Activated naive CD4-positive, alpha-beta T cell treated with Interleukin-2 at 50 U/mL for 16 hours (primary cell): ENCODE measurements at places on chromosomes 7 and 10.

GRCh38 chr7:11726794-11727155, 105.2 kb downstream of the THSD7A start:
- no peak for DNase-seq

- no peak for DNase-seq
These were observed 28.0 kb downstream of the GSAP start for GRCh38 chr7:77388055-77388641.

DNA sequence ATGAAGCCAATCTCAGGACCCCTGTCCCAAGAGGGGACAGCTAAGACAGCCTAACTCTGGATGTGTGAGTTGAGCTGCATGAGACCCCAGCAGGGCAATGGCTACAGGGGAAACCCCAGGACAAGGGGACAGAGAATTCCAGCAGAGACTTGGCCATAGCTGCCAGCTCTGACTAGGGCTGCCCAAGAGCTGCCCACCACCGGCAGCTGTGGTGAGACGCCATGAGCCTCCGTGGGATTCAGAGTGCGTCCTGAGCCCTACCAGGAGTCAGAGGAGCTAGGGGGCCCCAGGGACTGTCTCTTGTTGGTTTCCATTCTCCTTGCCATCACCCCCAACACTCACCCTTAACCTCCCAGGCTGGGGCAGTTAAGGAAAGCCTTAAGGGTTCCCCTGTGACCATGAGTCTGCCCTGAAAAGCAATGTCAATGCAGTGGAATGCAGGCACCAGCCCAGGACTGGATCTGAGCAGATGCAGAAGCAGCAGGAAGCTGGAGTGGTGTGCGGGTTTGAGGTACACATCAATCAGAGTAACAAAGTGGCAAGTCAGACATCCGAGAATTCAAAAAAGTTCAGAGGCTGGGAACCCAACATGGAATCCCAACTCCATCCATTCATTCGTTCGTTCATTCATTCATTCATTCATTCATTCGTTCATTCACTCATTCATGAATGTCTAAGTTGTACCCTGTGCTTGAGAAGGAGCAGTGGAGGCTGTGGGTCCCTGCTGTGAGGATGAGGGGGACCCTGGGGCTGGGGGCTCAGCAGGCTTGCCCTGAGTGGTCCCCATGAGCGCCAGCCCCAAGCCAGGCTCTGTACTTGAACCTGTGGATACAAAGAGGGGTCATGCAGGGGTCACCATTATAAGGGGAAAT, 52.9 kb downstream of the C10orf120 start:
- DNase-seq: no peak

DNA sequence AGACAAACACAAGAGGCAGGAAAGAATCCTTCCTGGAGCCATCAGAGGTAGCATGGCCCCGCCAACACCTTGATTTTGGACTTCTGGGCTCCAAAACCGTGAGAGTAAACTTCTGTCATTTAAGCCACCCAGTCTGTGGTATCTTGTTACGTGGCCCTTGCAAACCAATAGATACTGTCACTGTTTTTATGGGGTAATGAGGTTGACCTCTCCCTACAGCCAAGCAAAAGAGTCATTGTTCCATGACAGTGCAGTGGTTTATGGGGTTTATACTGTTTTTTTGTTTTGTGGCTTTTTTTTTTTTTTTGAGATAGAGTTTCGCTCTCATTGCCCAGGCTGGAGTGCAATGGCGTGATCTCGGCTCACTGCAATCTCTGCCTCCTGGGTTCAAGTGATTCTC, 32.8 kb downstream of the KIAA1549 start:
- DNase-seq: no peak

- DNase-seq: no peak
These were observed 80.2 kb downstream of the FAM241B start for GRCh38 chr10:69710008-69710888.

GRCh38 chr10:67790534-67791408, 47.2 kb downstream of the DNAJC12 start:
- peak; percentile 30 for DNase-seq

- DNase-seq: no peak
These were observed 331.8 kb downstream of the NRG3 start for GRCh38 chr10:82206831-82207230.

DNA sequence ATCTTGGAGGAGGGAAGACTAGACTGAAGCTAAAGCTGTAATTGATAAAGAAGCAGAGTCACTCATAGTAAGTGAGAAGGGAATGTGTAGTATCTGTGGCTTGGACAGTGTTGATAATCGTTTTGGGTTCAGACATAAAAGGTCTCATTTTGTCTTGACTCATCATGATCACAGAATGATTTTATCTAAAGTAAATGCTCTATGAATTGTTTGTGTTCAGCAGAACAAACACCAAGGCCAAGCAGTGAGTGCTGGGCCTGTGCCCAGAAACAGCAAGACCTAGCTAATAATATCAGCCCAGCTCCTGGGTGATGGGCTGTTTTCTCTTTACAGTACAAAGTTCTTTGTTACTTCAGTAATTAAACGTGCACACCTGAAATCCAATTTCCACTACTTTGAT, 26.7 kb upstream of the CD36 start:
- no peak for DNase-seq

GRCh38 chr10:62538606-62539005, 164.4 kb downstream of the ZNF365 start:
- DNase-seq: no peak

- no peak for DNase-seq
These were observed 133.5 kb downstream of the PAXIP1 start for GRCh38 chr7:154869436-154869835.

DNA sequence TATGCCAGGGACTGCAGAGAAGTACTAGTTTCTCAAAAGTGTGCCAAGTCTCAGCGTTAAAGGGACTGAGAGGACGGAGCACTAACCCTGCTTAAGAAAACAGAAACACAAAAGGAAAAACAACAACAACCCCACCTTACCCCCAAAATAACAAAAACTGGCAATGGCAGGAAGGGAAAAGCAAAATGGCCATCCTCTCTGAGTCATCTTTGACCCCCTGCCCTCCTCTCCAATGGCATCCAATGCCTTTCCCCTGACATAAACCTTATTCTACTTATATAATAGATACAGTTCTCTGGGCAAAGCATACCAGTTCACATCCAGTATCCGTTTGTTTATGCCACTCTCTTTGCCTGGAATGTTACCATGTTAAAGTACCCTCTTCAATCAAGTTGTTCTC, 1.6 kb downstream of the POLR1F start:
- DNase-seq: no peak

GRCh38 chr7:95429241-95429990, 5.4 kb downstream of the PON2 start:
- DNase-seq: no peak

- no peak for DNase-seq
These were observed 124.1 kb upstream of the HPS1 start for GRCh38 chr10:98570834-98571233.

DNA sequence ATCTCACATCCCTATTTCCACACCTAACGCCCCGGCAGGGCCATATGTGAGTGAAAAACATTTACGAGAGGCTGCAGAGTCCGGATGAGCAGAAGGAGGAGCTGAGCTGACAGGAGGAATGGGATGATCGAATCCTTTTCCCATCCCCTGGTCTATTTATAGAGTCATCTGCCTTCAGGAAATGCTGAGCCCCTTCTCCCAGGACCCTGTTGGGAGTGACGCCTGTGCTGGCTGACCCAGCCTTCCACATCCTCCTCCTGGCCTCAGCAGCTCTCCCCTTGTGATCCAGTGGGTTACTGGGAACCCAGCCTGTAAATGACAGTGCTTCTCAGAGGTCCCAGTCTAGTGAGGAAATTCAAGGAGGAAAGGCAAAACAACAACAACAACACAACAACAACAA, 16.6 kb downstream of the DENND2A start:
- DNase-seq: no peak

DNA sequence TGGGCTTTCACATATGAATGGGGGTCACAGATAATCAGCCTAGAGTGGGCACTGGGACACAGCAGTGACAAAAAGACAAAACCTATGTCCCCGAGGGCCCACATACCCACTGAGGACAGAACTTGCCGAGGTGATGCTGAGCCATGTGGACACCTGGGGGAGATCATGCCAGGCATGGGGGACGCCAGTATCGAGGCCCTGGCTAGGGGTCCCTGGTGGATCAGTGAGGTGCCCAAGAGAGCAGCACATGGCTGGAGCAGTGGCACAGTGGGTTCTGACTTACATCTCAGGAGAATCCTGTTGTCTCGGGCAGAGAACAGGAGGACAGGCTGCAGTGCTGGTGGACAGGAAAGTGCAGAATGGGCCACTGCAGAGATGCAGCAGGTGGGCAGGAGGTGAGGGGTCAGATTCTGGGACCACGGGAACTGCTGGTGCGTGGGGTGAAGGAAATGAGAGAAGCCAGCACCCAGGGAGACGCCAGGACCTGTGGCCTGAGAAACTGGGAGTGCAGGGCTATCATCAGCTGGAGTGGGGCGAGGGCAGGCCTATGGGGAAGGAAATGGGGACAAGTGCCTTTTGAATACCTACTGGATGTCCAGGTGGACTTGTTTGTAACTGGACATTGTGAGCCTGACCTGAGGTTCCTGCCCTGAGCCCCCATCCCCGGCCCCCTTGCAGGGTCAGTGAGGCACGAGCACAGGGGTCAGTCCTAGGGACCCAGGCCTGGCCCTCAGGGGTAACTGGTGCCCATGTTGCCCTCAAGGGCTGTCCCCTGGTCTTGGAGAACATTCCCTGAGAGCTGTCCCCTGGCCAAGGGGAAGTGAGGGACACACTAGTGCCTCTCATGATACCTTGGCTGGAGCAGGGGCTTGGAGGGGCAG, 91.2 kb upstream of the RET start:
- DNase-seq: no peak
